ENCODE measurements at places on chromosomes 4 and X.

DNA sequence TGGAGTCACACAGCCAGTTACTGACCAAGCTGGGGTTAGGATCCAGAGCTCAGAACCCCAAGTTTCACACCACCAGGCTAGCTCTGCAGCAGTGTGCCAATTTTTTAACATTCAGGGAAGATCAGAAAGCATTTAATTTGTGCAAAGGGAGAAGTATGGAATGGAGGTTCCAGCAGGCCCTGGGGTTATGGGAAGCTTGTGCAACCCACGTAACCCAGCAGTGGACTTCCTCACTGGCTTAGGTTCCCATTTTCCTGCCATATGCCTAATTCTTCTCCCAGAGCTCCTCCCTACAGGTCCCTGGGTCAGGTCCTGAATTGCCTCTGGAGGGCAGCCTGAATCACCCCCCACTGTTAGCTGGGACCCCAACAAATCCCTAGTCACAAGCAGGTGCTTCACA lies 14.0 kb downstream of the APLN start:
- no peak for DNase-seq

DNA sequence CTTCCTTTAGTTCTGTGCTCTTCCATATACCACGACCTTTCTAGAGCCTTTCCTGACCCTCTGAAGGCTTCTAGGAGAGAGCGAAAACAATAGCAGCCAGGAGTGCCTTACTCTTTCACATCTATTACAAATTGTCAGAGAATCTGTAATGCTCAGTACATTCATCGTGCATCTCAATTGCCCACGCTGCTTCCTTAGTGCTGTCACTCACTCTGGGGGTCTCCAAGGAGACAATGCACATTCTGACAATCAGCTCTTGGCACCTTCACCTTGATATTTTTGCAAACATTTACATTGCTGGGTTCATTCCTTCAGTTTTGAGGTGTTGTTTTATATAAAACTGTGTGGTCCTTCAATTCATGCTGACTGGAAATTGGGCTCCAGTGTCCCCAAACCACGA lies 110.1 kb upstream of the GPR101 start:
- DNase-seq: no peak

DNA sequence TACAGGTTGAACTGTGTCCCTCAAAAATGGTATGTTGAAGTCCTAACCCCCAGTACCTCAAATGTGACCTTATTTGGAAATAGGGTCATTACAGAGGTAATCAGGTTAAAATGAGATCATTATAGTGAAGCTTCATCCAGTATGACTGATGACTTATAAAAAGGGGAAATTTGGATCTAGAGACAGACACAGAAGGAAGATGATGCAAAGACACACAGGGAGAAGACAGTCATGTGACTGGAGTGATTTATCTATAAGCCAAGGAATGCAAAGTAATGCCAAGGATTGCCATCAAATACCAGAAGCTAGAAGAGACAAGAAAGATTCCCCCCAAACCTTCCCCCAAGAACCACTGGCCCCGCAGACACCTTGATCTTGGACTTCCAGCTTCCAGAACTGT lies 155.2 kb downstream of the RBMX2 start:
- DNase-seq: no peak

DNA sequence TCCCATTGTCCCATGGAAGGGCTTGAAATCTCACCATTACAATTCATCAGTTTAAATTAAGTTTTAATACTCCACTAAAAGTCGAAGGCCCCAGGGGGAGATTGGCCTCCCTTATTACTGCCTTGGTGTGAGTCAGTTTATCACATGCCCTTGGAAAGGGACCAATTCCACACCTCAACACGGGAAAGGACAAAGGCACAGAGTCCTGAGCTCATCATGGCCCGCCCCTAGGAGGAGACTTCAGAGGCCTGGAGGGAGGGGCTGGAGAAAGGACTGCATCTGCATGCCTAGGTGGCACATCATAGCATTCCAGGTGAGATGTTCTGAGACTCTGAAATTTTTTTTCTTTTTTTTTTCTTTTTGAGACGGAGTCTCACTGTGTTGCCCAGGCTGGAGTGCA lies 2.8 kb upstream of the SEL1L3 start:
- no peak for DNase-seq

GRCh38 chr4:63620271-63620670 lies 789.0 kb downstream of the TECRL start:
- DNase-seq: no peak

DNA sequence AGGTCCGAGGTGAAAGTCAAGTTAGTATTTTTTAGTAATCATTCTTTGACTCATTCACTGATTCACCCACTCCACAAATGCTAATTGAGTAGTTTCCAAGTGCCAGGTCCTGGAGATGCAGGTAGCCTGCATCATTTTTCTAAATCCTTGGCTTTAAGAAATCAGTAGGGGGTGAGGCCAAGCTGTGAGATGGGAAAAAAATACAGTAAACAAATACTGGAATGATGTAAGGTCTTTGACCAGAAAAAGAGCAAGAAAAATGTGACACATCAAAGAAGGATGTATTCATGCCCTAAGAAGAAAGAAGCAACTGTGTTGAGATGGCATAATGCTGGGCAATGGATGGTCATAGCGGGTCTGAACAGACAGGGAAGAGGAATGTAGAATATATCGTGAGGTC lies 1386.6 kb downstream of the PCDH7 start:
- no peak for DNase-seq

- DNase-seq: no peak
Observed at GRCh38 chr4:182175788-182176519, 67.2 kb upstream of the TENM3 start.

- DNase-seq: no peak
Observed at GRCh38 chr4:159077702-159078495, 25.0 kb upstream of the RAPGEF2 start.

DNA sequence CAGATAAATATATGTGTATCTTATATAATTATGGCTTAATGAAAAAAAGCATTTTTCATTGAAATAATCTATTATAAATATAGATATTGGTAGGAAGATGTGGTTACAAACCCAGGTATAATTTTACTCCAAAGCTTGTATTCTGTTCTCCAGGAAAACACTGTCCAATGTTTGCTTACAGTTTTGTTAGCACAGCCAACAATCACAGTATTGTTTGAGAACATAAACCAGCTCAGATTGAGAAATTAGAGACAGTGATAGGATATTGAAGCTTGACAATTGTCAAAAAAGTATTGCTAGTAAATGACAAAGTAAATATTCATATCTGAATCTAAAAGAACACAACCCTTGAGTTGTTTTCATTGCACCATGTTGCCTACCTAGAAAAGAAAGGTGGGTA lies 228.8 kb downstream of the ADGRL3 start:
- no peak for DNase-seq
